Stimulated activated CD4-positive, alpha-beta T cell treated with anti-CD3 and anti-CD28 coated beads, Interleukin-4, amount 100 ng/mL, for 4 hours (primary cell): ENCODE measurements at places on chromosomes 16 and 17.

GRCh38 chr16:25151996-25152395 is 40.5 kb downstream of the LCMT1 start:
- DNase-seq = no peak

GRCh38 chr16:65660390-65660789 is 538.5 kb upstream of the CDH11 start:
- DNase-seq = no peak

- DNase-seq = no peak
Measured at GRCh38 chr16:56849690-56850680, 15.0 kb upstream of the SLC12A3 start.

GRCh38 chr17:54948380-54948779 is 20.1 kb downstream of the COX11 start:
- DNase-seq = no peak

GRCh38 chr16:11639925-11640899 is 28.0 kb upstream of the SNN start:
- no peak for DNase-seq

GRCh38 chr17:75315541-75316243 is 26.5 kb upstream of the SLC25A19 start:
- no peak for DNase-seq

- DNase-seq = peak; percentile 49
Measured at GRCh38 chr17:27879987-27880608, 13.1 kb downstream of the LYRM9 start.

DNA sequence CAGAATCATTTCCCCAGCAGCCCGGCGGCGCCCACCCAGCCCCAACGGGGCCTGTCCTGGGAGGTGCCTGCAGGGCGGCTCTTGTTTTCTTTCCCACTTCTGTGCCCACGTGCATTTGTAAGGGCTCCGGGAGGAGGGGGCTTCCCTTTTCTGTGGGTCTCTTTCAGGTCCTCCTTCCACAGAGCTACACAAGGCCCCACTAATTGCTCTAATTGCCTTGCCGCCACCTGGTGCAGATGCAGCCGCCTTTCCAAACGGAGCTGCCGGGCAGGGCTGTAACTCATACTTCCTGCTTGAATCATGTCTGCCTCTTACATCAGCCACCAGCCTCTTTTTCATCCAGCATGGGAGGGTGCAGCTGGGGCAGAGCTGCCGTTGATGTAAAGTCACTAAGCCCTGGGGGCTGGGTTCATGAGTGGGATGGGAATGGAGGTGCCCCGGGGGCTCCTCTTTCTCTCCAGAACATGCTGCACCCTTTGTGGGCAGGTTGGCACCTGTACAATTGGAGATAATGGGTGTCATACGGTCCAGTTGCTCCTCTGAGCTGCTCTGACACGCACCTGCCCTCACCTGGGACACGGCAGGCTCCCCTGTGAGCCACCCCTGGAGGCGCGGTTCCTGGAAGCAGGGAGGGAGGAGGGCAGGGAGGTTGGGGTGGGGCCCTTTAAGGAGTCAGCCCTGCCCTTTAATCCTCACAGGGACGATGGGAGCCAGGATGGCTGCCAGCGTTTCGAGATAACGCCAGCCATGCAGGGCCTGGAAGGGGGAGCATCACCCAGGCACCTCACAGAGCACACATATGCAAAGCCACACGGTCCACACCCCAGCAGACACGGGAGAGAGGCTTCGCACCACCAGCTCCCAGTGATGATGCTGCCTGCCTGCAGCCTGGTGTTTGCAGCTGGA is 41.1 kb upstream of the KLHDC4 start:
- DNase-seq = peak; percentile 77

GRCh38 chr17:73551759-73552158 is 92.5 kb downstream of the SDK2 start:
- peak; percentile 4 for DNase-seq

DNA sequence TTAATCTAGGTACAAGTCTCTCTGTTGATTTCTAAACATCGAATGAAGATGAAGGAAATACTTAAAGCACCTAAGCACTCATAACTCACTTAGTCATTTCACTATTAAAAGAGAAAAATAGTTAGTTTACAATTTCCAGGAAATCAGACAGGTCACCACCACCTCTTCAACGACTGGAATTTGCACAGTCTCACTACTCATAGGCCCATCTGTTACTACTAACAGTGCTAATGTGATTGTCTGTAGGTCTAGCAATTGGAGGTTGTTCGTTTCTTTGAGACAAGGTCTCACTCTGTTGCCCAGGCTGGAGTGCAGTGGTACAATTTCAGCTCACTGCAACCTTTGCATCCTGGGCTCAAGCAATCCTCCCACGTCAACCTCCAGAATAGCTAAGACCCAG is 444.6 kb downstream of the MAF start:
- DNase-seq = no peak

DNA sequence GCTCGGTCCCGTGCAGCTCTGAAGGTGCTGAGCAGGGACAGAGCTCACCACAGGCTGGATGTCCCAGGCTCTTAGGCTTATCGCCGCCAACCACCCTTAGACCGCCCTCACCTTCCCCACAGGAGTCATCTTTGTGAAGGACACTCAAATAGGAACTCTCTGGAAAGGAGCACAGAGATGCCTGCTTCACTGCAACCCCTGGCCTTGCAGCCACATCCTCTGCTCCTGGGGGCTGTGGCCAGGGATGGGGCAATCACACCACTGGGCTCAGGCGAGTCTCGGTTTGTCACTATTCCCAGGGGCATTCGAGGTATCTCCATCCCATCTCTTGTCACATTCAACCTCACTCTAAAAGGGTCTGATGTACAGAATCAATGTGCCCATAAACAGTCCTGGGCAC is 10.9 kb downstream of the ZDHHC1 start:
- no peak for DNase-seq

- DNase-seq = no peak
Measured at GRCh38 chr16:67917140-67917851, 14.4 kb downstream of the CTRL start.

DNA sequence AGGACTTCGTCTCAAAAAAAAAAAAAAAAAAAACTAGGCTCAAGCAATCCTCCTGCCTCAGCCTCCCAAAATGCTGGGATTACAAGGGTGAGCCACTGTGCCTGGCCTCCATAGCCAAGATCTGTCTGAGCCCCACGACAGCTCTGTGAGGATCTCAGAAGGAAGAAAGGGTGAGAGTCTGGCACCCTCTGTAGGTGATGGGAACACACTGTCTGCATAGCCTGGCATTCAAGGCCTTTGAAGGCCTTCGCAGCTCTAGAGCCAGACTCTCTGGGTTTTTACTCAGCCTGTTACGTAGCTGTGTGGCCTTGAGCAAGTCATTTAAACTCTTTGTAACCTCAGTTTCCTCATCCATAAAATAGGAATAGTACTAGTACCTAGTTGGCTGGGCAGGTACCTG is 6.3 kb upstream of the XPO6 start:
- DNase-seq = peak; percentile 69

DNA sequence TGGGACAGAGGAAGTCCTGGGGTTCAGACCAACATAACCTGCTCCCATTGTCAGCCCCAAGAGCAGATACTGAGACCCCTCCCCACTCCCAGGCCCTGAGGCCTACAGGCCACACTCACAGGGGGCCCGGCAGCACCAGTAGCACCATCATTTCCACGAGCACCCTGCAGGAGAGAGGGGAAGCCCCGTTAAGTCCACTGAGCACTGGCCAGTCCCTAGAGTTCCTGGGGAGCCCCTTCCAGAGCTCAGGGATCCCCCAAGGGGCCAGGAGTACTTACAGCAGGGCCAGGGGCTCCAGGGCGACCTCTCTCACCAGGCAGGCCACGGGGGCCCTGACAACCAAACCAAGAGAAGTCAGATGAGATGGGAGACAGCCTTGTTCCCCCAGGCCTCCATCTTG is 5.4 kb downstream of the COL1A1 start:
- no peak for DNase-seq

- no peak for DNase-seq
Measured at GRCh38 chr17:14015271-14015670, 54.0 kb upstream of the COX10 start.

DNA sequence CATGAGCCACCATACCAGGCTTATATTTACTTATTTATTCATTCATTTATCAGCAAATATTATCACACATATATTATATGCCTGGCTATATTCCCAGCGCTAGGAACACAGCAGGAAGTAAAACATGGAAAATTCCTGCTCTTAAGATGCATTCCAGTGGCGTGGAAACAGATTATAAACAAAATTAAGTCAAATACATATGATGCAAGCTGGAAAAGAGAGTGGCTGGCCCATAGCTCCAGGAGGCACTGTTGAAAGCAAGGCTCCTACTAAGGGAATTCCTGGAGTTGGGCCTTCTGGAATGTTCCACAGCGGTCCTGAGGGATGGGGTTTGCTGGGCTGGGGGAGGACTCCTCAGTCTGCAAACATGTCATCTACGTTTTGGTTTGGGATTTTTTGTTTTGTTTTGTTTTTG is 18.4 kb downstream of the ADCY9 start:
- no peak for DNase-seq

DNA sequence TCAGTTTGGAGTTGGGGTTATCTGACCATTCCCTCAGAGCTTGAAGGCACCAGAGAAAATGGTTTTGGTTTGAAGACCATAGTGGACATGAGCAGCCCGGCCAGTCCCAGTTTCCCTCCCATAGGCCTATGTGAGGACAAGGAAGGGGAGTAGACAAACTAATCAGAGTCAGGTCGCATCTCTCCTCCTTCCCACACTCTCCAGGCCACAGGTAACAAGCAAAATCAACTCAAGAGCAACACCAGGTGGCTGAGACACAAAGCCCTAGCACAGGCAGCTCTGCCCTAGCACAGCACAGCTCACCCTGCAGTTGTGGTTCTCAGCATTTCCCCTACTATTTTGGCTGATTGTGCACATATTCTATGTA is 7.2 kb downstream of the SUPT4H1 start:
- peak; percentile 76 for DNase-seq

GRCh38 chr16:72856797-72857196 is 191.1 kb downstream of the ZFHX3 start:
- no peak for DNase-seq

- DNase-seq = no peak
Measured at GRCh38 chr16:2299121-2299914, 31.4 kb upstream of the RNPS1 start.

GRCh38 chr17:44071772-44072171 is 1.2 kb downstream of the G6PC3 start:
- DNase-seq = no peak

DNA sequence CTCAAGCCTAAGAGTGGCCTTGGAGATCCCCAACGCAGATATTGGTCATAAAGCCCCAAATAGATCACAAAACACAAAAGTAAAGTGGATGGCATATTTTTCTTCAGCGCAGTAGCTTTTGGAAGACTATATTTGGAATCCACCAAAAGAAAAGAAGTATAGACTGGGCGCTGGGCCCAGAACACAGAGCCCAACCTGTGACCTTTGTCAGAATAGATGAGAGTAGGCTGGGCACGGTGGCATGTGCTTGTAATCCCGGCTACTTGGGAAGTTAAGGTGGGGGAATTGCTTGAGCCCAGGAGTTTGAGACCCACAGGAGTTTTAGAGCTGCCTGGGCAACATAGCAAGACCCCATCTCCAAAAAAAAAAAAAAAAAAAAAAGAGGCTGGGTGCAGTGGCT is 14.6 kb downstream of the SCIMP start:
- no peak for DNase-seq

GRCh38 chr16:2952679-2953078 is 11.4 kb upstream of the KREMEN2 start:
- DNase-seq = no peak

GRCh38 chr17:48294806-48295361 is 135.1 kb downstream of the SKAP1 start:
- DNase-seq = no peak

DNA sequence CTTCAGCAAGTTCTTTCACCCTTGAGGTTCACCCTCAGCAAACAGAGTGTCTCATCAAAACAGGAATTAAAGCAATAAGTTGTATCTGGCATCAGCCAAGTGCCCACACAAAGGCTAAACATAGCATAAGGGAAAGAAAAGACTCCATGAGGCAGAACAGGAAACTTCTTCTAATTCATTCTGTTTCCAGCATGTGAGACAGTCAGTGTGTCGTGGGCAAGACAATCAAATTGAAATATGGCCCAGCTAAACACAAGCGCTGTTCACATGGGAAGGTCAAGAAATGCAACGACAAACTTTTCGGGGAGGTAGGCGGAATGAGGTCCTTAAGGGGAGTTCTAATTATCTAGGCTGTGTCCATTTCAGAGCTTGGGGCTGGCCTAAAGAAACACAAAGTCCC is 393.4 kb downstream of the HAPSTR1 start:
- no peak for DNase-seq

GRCh38 chr17:50270435-50271362 is 3.6 kb upstream of the TMEM92 start:
- DNase-seq = no peak

DNA sequence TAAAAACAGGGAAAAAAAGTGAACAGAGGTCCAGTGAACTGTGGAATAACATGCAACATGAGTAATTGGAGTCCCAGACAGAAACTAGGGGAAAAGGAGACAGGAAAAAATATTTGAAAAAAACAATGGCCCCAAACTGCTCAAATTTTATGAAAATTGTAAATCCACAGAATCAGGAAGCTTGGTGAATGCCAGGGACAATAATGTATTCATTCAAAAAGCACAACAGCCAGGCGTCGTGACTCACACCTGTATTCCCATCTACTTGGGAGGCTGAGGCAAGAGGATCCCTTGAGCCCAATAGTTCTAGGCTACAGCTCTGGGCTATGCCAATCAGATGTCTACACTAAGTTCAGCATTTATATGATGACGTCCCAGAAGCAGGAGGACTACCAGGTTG is 23.7 kb downstream of the NCOR1 start:
- DNase-seq = no peak

- no peak for DNase-seq
Measured at GRCh38 chr17:55588446-55589242, 77.4 kb upstream of the SMIM36 start.

GRCh38 chr17:32769846-32770245 is 107.1 kb downstream of the MYO1D start:
- DNase-seq = no peak

DNA sequence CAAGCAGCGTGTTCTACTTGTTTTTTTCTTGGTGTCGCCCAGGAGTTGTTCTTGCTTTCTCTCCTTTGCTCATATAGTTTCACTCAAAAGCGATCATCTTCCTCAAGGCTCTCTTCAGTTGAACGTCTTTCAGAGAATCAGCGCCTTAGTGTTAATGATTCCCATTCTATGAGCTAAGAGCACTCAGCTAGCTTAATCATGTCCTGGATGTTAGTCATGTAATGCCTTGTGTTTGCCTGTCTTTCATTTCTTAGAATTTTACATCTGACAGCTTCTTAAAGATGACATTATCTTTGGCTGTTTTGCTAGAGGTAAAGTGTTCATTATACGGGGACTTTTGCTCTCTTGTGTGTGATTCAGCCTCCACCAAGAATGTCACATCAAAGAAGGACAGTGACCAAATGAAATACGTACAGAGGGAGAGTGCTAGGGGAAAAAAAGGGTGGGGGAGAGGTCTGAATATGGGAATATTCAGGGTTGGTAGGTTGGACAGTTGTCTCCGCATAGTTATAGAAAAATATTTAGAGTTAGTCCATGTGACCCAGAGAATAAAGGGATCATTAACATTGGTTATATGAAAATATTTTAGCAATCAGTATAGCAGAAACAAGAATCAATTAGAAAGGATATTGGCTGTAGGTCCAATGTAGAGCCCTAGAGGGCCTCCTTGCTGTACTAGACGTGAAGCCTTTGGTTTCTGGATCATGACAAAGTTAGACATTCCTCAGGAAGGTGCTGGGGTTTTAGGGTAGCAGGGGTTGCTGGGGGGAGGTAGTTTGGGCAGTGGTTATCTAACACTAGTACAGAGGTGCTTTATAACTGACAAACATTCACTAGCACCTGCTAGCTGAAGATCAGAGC is 31.9 kb upstream of the ANKFN1 start:
- no peak for DNase-seq
